ENCODE measurements at places on chromosomes 1 and 21. TPM values are rescaled to one million over a fixed set of nuclear protein-coding genes. Genes with fewer than 3 reads are reported as not detected.

Gene LCE2D
- not detected for total RNA-seq

Gene ARID1A
- 31.4 TPM for total RNA-seq

Gene LCE1D
- total RNA-seq = not detected

Gene ERI3
- 52.6 TPM for total RNA-seq

Gene LHX8
- not detected for total RNA-seq

Gene GJB3
- total RNA-seq = not detected

Gene CACHD1
- 3.1 TPM for total RNA-seq

Gene CBS
- total RNA-seq = 4.8 TPM

Gene C1orf185
- not detected for total RNA-seq

Gene MATN1
- total RNA-seq = not detected

Gene CDC7
- 1.2 TPM for total RNA-seq

GRCh38 chr21:27143476-27143875 lies 176.6 kb upstream of the ADAMTS5 start:
- no peak for DNase-seq

- DNase-seq = no peak
Observed at GRCh38 chr1:205610901-205611466, 20.8 kb downstream of the ELK4 start.

- no peak for DNase-seq
Observed at GRCh38 chr1:56686169-56686568, 41.1 kb downstream of the PRKAA2 start.

DNA sequence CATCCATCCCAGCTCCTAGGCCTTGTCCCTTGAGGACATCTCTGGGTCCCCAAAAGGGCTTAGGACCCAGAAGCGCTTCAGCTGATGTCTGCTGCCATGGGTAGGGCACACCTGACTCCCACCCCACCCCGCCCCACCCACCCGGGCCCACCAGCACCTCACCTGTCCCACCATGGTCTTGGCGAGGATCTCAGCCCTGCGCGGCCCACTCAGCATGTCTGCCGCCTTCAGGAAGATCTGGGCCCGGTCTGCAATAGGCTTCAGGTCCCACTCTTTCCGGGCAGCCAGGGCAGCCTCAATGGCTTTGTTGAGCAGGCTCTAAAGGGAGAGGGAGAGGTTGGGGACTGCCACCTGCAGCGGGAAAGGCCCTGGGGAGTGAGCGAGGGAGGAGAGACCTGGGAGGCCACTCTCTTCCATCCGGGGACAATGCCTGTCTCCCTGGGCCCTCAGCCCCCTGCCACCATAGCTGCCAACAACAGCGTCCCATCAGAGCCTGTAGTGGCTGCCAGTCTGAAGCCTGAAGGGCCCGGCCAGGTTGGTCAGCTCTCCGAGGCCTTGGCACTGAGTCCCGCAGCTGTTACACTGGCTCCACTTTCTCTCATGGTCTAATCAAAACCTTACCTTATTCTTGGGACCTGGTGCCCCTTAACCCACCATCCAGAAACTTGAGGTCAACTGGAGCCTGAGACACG lies 16.9 kb downstream of the ALDH4A1 start:
- DNase-seq = no peak

DNA sequence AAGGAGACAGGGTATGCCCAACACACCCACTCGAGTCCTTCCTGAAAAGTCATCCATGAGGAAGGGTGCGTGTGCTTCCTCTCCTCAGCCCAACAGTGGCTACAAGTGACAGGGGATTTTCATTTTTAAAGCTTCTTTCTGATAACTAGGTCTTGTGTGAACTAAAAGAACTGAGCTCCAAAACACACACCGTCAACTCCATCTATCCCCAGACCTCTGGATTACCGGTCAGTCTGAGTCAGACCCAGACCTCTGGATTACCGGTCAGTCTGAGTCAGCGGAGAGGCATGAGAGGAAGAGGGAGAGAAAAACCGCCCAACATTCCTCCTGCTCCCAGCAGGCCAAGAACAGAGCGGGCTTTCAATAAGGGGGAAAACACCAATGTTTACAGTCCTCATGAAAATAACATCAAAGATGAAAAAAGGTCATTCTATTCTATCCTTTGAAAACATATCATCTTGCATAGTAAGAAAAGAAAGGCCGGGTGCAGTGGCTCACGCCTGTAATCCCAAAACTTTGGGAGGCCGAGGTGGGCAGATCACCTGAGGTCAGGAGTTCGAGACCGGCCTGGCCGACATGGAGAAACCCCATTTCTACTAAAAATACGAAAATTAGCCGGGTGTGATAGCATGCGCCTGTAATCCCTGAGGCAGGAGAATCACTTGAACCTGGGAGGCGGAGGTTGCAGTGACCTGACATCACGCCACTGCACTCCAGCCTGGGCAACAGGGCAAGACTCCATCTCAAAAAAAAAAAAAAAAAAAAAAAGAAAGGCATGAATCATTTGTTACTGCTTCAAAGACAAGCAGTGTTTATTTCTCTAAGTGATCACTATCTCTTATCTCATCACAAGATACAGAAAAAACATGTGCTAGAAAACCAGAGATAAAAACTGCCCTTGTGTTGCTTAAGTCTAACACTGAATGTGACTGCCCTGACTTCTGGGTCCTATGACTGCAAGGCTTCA lies 3.4 kb downstream of the PTTG1IP start:
- DNase-seq = peak; percentile 24

GRCh38 chr1:218611916-218612585 lies 266.9 kb downstream of the TGFB2 start:
- DNase-seq = no peak

DNA sequence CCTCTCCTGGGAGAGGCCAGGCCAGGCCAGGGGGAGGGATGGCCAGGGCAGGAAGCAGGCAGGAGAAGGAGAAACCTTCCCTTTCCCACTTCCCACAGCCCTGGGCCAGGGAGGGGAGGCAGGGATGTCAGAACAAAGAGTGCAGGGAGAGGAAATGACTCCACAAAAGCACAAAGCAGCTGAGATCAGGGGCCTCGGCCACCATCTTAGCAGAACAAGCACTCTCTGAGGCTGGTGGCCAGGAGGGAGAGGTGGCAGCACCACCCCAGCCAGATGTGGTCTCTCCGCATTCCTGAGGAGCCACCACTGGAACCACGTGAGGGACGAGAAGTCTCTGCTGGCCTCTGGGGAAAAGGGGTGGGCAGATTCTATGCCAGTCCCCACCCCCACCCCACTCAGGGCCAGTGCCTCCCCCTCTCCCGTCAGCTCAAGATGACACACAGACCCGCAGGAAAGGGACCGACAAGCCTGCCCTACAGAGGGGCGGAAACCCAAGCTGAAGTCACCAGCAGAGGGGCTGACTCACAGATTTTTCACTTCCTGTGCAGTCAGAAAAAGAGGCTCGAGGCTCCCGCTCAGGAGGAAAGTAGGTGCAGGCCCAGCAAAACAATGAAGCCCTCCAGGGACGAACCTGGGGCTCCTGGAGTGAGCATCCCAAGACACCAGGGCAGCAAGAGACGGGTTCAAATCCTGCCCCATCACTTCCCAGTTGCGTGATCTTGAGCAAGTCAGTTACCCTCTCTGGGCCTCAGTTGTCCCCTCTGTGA lies 24.1 kb upstream of the ALDH4A1 start:
- peak; percentile 65 for DNase-seq

GRCh38 chr1:152182431-152182830 lies 23.4 kb upstream of the RPTN start:
- DNase-seq = no peak

GRCh38 chr1:42482635-42483153 lies 19.6 kb downstream of the CCDC30 start:
- DNase-seq = no peak

DNA sequence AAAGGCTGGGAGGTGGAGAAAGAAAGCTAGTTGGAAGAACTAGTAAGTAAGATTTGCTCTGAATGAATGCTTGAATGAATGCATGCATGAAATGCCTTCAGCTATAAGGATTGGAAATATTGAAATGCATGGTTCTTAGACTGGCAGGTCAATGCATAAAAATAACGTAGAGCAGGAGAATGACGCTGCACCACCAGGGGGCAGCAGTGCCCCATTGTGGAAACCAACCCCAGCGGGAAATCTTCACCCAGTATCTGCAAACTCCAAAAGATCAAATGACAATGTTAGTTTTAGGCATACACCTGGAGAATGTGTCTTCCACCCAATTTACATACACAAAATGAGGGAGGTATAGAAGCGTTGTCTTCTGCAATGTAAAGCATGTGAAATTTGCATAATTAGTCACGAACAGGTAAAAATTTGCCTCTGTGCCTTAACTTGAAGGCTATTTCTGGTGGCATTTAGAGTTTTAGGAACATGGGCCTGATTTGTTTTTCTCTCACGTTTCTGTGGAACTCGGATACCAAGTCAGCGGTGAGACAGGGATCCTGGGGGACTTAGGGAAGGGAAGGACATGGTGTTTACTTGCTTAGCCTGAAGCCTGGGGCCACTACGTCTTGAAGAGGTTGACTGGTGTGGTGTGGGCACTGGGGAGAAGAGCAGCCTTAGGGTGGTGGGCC lies 78.6 kb downstream of the HHAT start:
- peak; percentile 84 for DNase-seq

- no peak for DNase-seq
Observed at GRCh38 chr1:204142032-204142974, 9.5 kb downstream of the ETNK2 start.

GRCh38 chr1:203133970-203134725 lies 6.6 kb downstream of the ADORA1 start:
- no peak for DNase-seq

DNA sequence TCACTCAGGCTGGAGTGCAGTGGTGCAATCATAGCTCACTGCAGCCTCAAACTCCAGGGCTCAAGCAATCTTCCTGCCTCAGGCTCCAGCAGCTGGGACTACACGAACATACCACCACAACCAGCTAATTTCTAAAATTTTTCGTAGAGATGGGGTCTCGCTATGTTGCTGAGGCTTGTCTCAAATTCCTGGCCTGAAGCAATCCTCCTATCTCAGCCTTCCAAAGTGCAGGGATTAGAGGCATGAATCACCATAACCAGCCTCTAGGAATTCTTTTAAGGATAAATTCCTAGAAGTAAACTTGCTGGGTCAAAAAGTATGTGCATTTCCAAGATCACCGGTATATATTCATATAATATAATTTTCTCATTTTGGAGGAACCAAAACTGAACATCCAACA lies 17.6 kb upstream of the HUNK start:
- DNase-seq = no peak

DNA sequence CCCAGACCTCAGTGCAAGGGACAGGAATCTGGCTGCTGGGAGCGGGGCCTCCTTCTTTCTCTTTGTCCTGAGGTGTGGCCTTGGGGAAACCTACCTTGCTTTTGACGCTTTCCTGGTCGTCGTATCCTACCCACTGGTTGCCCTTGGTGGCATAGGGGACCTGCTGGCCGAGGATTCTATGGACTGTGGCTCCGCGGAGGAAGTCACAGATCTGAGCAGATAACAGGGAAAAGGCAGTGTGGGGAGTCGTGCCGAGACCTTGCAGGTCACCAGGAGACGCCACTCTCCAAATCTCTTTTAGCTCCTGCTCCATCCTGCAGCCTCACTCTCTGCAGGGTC lies 4.0 kb upstream of the MYBPH start:
- no peak for DNase-seq

DNA sequence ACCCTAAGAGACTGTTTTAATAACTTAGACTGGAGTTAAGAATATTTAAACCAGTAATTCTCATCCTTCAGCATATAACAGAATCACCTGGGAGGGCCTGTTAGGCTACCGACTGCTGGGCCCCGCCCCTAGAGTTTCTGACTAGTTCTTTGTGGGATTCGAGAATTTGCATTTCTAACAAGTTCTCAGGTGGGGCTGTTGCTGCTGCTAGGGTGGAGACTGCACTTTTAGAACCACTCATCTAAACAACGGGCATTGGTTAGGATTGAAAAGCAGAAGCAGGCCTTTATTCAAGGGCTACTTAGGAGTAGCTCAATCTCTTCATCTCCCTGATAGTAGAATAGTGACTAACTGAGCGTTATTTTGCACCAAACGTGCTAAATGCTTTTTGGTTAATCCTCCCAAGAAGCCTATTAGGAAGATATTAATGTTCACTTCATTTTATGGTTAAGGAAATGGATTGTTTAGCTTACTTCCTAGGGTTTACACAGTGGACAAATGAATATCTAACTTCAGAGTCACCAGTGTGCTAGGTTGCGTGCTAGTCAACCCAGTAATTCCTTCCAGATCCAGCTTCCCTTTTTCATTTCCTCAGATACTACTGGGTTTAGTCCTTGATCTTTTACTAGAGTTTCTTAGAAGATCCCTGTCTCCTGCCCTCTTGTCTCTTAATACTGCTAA lies 31.1 kb upstream of the UAP1 start:
- DNase-seq = no peak

- peak; percentile 63 for DNase-seq
Observed at GRCh38 chr1:202202500-202203168, 9.0 kb downstream of the LGR6 start.

DNA sequence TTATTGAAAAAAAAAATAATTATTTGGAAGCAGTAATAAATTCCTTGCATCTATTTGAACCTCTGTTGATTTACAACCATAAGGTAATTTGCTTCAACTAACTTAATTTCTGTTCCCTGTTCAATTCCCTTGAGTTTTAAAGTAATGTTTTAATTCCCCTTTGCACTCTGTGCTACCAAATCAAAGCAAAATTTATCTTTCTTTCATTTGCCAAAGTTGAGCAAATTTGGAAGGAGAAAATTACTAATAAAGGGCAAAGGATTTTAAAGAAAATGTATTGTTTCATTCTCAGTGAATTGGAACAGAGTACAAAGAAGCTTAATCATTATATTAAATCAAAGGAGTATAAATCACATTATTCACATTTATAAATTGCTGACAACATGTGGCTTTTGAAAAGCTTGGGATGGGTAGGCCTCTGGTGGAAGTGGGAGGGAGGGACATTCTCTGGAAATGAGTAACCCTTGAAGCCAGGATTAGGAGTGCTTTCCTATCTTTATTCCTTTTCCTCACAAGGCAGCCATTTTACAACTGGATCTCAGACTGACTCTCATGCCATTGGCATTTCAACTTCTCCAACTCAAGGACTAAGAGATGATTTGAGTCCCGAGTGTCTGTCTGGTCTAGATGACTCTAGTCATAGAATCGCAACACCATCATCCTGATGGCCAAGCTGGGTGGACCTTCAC lies 331.6 kb upstream of the DUSP10 start:
- DNase-seq = no peak
